ENCODE measurements at places on chromosomes 12 and 14.

GRCh38 chr14:64762044-64763034, 58.1 kb downstream of the PLEKHG3 start:
- peak; percentile 20 for DNase-seq
- no peaks in the 10 kb centered on the region for H3K27me3 ChIP-seq
- no peaks in the 10 kb centered on the region for H3K36me3 ChIP-seq
- H3K4me1 ChIP-seq: peaks cover 68% of the 10 kb centered on the region

DNA sequence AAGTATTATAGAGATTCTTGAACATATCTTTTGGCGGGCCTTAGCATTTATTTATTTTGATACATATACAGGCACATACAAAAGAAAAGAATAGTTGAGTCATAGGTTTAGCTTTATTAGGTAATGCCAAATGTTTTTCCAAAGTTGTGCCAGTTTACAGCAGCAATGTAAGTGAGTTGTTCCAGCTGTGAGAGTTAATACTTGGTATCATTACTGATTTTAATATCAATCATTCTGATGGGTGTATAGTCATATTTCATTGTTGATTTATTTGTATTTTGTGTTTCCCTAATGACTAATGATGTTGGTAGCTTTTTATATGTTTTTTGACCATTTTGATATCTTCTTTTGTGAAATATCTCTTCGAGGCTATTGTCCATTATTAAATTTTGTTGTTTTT, 122.4 kb downstream of the MIPOL1 start:
- DNase-seq: no peak
- H3K27ac ChIP-seq: no peak overlapping the region
- H3K4me1 ChIP-seq: no peaks in the 10 kb centered on the region
- no peaks in the 10 kb centered on the region for H3K27me3 ChIP-seq
- no peaks in the 10 kb centered on the region for H3K36me3 ChIP-seq

GRCh38 chr14:59176765-59177164, 11.7 kb upstream of the DAAM1 start:
- H3K27me3 ChIP-seq: no peaks in the 10 kb centered on the region
- H3K36me3 ChIP-seq: no peaks in the 10 kb centered on the region
- no peak overlapping the region for H3K4me3 ChIP-seq
- no peaks in the 10 kb centered on the region for H3K4me1 ChIP-seq
- DNase-seq: no peak
- H3K27ac ChIP-seq: no peak overlapping the region

DNA sequence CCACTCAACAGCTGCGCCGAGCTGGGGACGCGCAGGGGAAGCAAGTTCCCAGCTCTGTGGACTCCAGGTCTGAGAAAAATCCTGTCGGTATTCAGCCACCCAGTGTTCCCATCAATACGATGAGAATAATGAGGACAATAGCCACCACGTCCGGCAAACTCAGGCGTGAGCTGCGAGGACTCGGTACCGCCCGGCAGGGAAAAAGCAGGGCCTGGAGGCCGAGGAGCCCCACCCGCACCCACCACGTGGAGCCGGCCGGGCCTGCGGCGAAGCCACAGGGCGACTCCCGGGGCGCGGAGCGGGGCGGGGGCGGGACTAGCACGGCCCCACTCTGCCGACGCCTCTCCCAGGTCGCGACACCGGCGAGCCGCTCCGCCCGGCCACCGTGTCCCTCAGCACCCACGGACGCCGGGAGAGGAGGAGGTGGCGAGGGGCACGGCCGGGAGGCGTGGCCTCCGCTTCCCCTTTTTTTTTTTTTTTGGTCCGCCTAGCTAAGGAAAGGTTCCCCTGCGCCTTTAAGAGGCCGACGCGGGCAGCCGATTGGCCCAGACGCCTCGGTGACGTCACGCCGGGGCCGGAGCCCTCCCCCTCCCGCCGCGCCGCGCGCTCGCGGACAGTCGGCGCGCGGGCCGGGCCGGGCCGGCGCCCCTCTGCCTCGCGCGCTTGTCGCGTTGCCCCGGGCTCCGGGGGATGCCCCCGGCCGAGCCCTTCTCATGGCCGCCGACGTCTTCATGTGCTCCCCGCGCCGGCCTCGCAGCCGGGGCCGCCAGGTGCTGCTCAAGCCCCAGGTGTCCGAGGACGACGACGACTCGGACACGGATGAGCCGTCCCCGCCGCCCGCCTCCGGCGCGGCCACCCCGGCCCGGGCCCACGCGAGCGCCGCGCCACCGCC, at the start of gene MLXIP:
TSS of gene MLXIP (plus strand) at position 616 of the 892 bp plus-strand sequence. CDS start at position 714, 98 bp downstream.
- peak; percentile 78 for DNase-seq
- no peaks in the 10 kb centered on the region for H3K27me3 ChIP-seq
- peak within 1 kb of the TSS; percentile 69 for H3K4me3 ChIP-seq
- H3K4me1 ChIP-seq: peaks cover 31% of the 10 kb centered on the region
- H3K36me3 ChIP-seq: no peaks in the 10 kb centered on the region

GRCh38 chr14:53295985-53296582, 143.0 kb upstream of the DDHD1 start:
- H3K4me3 ChIP-seq: no peak overlapping the region
- H3K36me3 ChIP-seq: no peaks in the 10 kb centered on the region
- DNase-seq: no peak
- H3K27ac ChIP-seq: no peak overlapping the region

- H3K4me3 ChIP-seq: no peak overlapping the region
- H3K27ac ChIP-seq: no peak overlapping the region
- no peaks in the 10 kb centered on the region for H3K27me3 ChIP-seq
- no peaks in the 10 kb centered on the region for H3K36me3 ChIP-seq
- DNase-seq: no peak
- H3K4me1 ChIP-seq: no peaks in the 10 kb centered on the region
These were observed 56.5 kb upstream of the AMN1 start for GRCh38 chr12:31785318-31785717.

DNA sequence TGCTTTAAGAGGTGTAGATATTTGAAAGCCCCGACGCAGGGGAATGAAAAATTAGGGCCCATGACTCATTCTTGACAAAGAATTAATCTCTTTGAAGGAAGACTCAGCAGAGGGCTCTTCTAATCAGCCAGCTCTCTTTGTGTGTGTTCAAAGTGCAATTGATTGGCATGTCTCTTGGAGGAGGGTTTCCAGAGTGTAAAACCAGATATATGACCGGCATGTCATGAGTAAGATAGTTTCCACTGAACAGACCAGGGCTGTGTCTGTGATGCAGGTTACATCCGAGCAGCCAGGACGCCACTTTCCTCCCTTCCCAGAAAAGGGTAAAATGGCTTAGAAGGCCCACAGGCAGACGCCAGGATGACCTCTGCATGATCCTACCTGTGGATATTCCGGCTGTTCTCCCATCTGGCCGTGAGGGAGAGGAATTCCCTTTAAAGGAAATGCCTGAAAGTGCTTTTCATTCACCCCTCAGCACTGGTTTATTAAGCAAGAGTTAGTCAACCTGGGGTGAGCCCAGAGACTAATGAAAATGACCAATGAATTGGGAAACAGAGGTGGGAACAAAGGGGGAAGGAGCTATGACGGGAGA, 7.2 kb upstream of the KRT75 start:
- H3K27ac ChIP-seq: no peak overlapping the region
- no peaks in the 10 kb centered on the region for H3K4me1 ChIP-seq
- no peaks in the 10 kb centered on the region for H3K36me3 ChIP-seq

DNA sequence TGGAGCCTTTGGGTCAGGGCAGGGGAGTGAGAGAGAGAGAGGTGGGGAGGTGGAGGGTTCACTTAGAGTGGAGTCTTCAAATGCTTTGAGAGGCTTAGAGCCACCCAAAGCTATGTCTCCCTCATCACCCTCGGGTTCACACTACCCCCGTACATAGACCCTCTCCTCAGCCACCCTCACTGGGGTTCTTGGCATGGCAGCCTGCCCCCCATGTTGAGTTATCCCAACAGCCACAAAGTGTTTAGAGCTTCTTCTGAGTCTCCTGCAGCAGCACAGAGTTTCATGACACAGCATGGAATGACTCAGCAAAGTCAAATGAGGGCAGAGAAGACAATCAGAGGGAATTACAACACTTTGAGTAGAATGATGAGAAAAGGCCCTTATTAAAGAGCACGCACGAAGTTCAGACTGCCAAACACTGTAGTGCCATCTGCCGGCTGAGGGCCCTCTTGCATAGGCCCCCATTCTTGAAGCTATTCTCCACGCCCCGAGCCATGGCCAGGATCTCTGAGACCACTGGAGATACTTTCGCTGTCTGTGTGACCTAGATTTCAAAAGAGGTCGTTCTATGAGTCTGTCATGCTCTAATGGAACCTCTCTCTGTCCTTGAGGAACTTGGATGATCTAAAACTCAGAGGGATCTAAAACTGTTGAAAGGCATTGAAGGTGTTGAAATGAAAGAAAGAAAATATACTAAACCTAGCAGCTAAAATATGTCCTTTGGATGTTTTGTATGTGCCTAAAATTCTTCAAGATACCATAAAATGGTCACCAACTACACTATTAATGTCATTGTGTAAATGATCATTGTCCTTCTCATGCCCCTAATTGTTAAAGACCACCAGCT, 221.9 kb downstream of the PELI2 start:
- DNase-seq: no peak
- H3K27ac ChIP-seq: no peak overlapping the region
- no peaks in the 10 kb centered on the region for H3K27me3 ChIP-seq

- no peaks in the 10 kb centered on the region for H3K4me1 ChIP-seq
- no peak overlapping the region for H3K27ac ChIP-seq
- no peak for DNase-seq
- no peaks in the 10 kb centered on the region for H3K27me3 ChIP-seq
- H3K4me3 ChIP-seq: no peak overlapping the region
- no peaks in the 10 kb centered on the region for H3K36me3 ChIP-seq
These were observed 2.7 kb upstream of the WASHC3 start for GRCh38 chr12:102064476-102064875.

DNA sequence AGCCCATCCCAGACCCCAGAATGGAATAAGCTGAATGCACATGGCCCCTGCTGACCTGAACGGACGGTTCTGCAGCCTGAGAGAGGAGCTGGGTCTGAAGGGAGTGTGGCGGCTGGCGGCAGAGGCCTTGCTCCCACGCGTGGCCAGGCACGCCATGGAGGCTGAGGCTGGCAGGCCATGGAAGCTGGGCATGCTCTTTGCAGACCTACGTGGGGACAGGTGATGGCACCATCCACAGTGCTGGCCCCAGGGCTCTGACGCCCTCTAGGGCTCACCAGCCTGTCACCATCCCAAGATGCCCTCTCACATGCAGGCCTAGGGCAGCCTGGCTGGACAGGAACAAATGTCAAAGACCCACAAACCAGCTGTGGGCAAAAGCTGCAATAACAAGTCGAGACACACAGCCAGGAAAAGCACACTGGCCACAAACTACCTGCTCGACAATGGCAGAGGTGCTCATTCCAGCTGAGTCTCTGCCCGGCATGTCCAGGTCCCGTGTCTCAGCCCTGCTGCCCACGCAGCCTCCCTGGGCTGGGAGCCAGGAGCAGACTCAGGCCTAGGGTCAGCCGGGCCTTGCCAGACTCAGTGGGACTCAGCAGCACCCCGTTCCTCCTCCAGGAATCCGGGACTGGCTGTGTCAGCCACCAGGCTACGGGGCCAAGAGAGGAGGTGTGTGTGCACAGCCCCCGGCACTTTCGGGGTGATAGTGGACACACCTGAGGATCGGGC, 19.7 kb downstream of the BTBD6 start:
- H3K4me3 ChIP-seq: no peak overlapping the region
- no peak for DNase-seq
- no peaks in the 10 kb centered on the region for H3K27me3 ChIP-seq
- no peaks in the 10 kb centered on the region for H3K36me3 ChIP-seq
- H3K4me1 ChIP-seq: no peaks in the 10 kb centered on the region
- no peak overlapping the region for H3K27ac ChIP-seq

DNA sequence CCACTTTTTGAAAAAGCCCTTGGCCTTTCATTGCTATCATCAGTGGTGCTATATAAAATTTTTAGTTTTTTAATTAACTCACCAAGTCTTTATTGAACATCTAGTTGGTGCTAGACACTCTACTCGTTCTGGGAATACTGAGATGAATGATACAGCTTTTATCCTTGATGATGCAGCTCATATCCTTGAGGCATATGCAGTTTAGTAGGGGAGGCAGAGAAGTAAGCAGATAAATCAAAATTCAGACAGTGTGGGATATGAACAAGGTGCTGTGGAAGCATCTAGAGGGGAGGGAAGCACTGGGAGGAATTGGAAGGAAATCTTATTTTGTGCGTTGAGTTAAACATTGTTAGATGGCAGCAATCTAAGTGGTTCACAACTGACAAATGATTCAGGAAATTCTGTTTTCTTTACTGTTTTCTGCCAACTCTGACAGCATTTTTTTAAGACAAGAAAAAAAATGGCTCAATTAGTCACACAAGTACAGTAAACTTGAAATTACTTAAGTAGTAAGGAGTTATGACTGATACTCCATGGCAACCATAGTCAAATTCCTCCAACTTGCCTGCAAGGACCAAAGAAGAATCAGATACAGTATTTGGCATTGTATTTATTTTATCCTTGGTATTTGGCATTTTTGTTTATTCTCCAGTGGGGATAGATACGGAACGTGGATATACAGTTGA, 119.2 kb downstream of the TMTC2 start:
- H3K4me3 ChIP-seq: no peak overlapping the region
- no peak for DNase-seq
- no peaks in the 10 kb centered on the region for H3K27me3 ChIP-seq
- H3K4me1 ChIP-seq: no peaks in the 10 kb centered on the region
- H3K27ac ChIP-seq: no peak overlapping the region

DNA sequence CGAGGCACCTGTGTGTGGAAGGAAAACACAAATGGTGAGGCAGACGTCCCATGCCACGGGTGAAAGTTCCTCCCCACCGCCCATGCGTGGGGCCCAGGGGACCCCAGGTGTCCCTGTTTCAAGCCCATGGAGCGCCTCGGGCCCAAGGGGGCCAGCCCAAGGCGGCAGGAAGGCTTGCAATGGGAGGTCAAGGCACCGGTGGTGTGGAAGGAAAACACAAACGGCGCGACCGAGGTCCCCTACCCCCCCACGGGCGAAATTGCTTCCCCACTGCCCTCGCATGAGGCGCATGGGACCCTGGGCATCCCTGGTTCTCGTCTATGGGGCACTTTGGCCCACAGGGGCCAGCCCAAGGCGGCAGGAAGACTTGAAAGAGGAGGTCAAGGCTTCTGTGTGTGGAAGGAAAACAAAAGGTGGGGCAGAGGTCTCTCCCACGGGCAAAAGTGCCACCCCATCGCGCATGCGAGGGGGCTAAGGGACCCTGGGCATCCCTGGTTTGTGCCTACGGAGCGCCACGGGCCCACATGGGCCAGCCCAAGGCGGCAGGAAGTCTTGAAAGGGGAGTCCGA, 379.4 kb downstream of the ALG10 start:
- no peaks in the 10 kb centered on the region for H3K36me3 ChIP-seq
- no peak for DNase-seq
- no peaks in the 10 kb centered on the region for H3K4me1 ChIP-seq
- no peak overlapping the region for H3K4me3 ChIP-seq

- DNase-seq: peak; percentile 45
- no peaks in the 10 kb centered on the region for H3K36me3 ChIP-seq
- H3K27ac ChIP-seq: no peak overlapping the region
- no peaks in the 10 kb centered on the region for H3K27me3 ChIP-seq
These were observed 933.8 kb downstream of the TMEM121 start for GRCh38 chr14:106459971-106460730.

DNA sequence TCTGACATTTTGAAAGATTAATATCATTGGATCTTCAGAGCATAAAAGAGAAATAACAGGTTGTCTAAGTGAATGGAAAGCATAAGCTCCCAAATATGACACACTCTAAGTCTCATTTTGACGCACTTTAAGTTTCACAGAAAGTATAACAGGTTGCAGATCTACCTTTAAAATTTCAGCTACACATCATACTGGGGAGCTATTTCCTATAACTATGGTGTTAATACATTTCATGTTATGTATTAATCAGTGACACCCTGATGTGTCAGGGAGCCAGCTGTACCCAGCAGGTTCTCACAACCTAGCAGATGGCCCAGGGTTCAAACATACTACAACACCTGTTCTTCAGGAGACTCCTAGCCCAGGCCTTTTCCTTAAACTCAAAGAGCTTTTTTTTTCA, 31.1 kb upstream of the TMX1 start:
- no peak for DNase-seq
- no peaks in the 10 kb centered on the region for H3K4me1 ChIP-seq
- H3K36me3 ChIP-seq: no peaks in the 10 kb centered on the region
- H3K4me3 ChIP-seq: no peak overlapping the region
- no peak overlapping the region for H3K27ac ChIP-seq
